LNCaP clone FGC (cell line): ENCODE measurements at places on chromosomes 11 and 22.

GRCh38 chr11:94650756-94651155, 83.6 kb downstream of the PIWIL4 start:
- DNase-seq: no peak

GRCh38 chr11:87295237-87295636, 257.5 kb downstream of the TMEM135 start:
- no peak for DNase-seq

DNA sequence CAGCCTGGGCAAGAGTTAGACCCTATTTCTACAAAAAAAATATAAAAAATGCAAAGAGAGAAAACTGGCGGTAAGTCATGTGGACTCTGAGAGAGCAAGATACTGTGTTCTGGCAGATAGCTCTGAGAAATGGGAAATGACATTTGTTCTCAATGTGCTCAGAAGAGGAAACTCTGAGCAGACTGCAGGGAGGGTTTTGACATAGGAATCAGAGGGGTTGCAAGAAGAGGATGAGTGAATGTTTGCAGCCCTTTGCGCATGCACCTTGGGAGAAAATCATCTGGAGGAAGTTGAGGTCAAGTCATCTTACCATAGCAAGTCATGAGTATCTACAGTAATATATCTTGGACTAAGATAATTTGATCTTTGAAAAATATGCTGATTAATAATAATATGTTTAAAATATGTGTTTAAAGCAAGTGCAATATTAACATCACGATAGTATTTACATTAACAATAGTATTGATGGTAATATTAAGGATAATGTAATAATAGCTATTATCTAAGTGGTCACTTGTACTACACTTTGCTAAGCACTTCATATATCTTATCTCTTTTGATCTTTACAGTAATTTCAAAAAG, 2.6 kb downstream of the ACER3 start:
- DNase-seq: no peak

GRCh38 chr11:12674571-12674935, 332 bp downstream of the TEAD1 start:
- no peak for DNase-seq

GRCh38 chr11:81135570-81135969, 1598.1 kb downstream of the FAM181B start:
- DNase-seq: no peak

DNA sequence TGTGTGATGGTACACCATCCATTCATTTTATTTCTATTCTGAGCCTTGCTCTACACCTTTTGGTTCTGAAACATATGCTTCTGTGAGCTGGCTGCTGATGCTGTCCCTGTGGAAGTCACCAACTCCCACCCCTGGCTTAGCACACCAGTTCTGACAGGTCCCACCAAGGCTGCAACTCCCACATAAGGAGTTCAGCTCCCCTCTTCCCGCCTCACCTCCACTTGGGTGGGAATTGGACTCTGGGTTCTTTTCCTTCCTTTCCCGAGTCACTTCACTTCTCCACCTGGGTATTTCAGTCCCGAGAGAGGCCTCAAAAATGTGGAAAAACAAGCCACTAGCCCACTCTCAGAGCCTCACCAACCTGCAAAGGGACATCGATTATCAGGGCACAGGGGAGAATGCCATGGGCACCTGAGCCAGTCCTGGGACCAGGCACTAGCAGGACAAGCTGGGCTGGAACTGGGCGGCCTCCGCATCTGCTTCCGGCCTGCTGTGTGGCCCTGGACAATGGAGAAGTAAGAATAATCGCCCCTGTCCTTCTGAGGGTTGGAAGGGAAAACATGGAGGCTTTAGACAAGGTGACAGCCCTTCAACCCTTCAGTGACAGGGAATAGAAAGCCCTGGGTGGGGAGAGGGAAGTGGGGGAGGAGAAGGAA, 80.1 kb downstream of the IGLL1 start:
- no peak for DNase-seq
